Naive thymus-derived CD4-positive, alpha-beta T cell (primary cell): ENCODE measurements at places on chromosomes 5 and 9. TPM values are rescaled to one million over a fixed set of nuclear protein-coding genes. Genes with fewer than 3 reads are reported as not detected.

Gene WASHC1
- 1.4 TPM for polyA plus RNA-seq

Gene NAIP
- polyA plus RNA-seq, result 2.2 TPM

Gene MARCHF6
- 42.5 TPM for polyA plus RNA-seq

Gene SLC25A25
- polyA plus RNA-seq, result 14.7 TPM

GRCh38 chr9:129182625-129183494, 4.8 kb upstream of the IER5L start:
- H3K4me1 ChIP-seq, result no peaks in the 10 kb centered on the region
- H3K27ac ChIP-seq, result no peak overlapping the region
- no peak for DNase-seq
- no peaks in the 10 kb centered on the region for H3K36me3 ChIP-seq

- no peaks in the 10 kb centered on the region for H3K4me1 ChIP-seq
- peaks cover under 1% of the 10 kb centered on the region for H3K27me3 ChIP-seq
- H3K36me3 ChIP-seq, result no peaks in the 10 kb centered on the region
- no peak overlapping the region for H3K27ac ChIP-seq
- H3K4me3 ChIP-seq, result no peak overlapping the region
- DNase-seq, result no peak
These were observed 157.4 kb downstream of the RMI1 start for GRCh38 chr9:84137968-84138367.
